ENCODE measurements at places on chromosomes 2 and 18.

DNA sequence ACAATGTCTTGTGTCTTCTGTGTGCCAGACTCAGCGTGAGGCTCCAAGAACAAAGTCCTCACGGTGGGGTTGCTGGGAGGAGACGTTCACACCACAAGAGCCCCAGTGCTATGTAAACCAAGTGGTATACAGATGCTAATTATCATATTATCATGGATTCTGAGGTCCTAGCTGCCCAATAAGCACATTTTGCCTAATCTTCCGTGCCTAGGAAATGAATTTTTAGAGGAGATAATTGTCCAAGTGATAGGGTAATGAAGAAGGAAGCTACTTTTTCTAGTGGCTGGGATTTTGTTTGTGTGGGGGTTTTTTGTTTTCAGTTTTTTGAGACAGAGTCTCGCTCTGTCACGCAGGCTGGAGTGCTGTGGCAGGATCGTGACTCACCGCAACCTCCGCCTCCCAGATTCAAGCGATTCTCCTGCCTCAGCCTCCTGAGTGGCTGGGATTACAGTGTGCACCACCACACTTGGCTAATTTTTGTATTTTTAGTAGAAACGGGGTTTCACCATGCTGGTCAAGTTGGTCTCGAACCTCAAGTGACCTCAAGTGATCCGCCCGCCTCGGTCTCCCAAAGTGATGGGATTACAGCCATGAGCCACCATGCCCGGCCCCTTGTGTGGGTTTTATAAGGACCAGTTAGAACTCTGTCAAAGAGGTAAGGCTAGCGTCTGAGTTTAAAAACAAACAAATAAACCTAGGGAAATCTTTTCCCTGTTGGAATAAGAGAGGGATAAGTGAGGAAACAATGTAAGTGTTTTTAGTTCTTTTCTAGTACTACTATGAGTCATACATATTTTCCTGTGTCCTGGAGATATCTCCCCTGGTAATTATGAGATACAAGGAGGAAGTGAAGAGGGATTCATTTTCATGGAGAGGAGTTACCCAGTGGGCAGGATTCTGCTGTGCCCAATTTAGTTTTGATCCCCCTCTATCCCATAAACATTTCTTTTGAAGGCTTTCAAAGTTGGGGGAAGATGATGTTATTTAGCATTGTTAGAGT, 9.5 kb upstream of the SMAD7 start:
- no peak for DNase-seq

- DNase-seq, result no peak
Observed at GRCh38 chr2:97717613-97717995, 4.2 kb downstream of the ZAP70 start.

- no peak for DNase-seq
Observed at GRCh38 chr18:1488957-1489356, 584.3 kb downstream of the ADCYAP1 start.

GRCh38 chr2:227479865-227480475, 8.0 kb downstream of the AGFG1 start:
- DNase-seq, result no peak

DNA sequence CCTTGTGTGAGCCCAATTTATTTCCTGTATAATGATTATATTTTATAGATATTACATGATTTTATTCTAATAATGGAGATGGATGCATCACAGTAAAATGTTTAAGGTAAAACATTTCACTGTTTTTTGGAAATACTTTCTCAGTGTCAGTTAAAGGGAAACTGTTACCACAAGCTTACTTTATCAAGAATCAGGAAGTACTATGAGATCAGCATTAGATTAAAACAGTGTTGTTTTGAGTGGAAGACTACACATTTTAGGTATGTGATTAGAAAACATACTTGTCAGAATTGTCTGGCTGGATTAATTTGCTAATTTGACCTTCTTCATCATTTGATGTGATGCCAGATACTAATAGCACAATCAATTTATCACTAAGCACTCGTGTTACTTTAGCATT, at the start of gene HRH4:
Gene HRH4 (plus strand): TSS at position 250 of the 400 bp plus-strand sequence. CDS start 92 bp downstream, at position 342.
- DNase-seq, result no peak

- DNase-seq, result no peak
Observed at GRCh38 chr2:107334306-107334705, 448.3 kb upstream of the ST6GAL2 start.
